ENCODE measurements at places on chromosomes 1 and 21. TPM values are rescaled to one million over a fixed set of nuclear protein-coding genes. Genes with fewer than 3 reads are reported as not detected.

AADACL4 gene
- total RNA-seq = not detected

RAB3B gene
- 10.4 TPM for total RNA-seq

KIAA1614 gene
- 1.2 TPM for total RNA-seq

OR2T33 gene
- total RNA-seq = not detected

SMCP gene
- not detected for total RNA-seq

CCNL2 gene
- total RNA-seq = 44.2 TPM

LIN28A gene
- not detected for total RNA-seq

SLAMF6 gene
- not detected for total RNA-seq

RPE65 gene
- total RNA-seq = not detected

AMY2A gene
- not detected for total RNA-seq

DNALI1 gene
- total RNA-seq = not detected

IGSF5 gene
- not detected for total RNA-seq

OR2L13 gene
- not detected for total RNA-seq

SPATA45 gene
- not detected for total RNA-seq

HMGCL gene
- 11.5 TPM for total RNA-seq

STK40 gene
- 10.5 TPM for total RNA-seq

BEST4 gene
- total RNA-seq = 0.26 TPM

MYOG gene
- total RNA-seq = not detected

KIF21B gene
- total RNA-seq = 2.4 TPM

BSND gene
- total RNA-seq = not detected

GPR52 gene
- not detected for total RNA-seq

PGBD2 gene
- total RNA-seq = 4.1 TPM

CD84 gene
- total RNA-seq = not detected

PADI2 gene
- total RNA-seq = 1.1 TPM

AMPD1 gene
- total RNA-seq = not detected

C1QA gene
- not detected for total RNA-seq

ACKR1 gene
- total RNA-seq = not detected

AMIGO1 gene
- total RNA-seq = 1.6 TPM

CHIA gene
- total RNA-seq = not detected

KDF1 gene
- total RNA-seq = not detected

LCE6A gene
- total RNA-seq = not detected

LAD1 gene
- total RNA-seq = 1.1 TPM

WDR26 gene
- 34.5 TPM for total RNA-seq

VWA5B1 gene
- not detected for total RNA-seq

LCE1A gene
- not detected for total RNA-seq

TMCO1 gene
- 210 TPM for total RNA-seq

SIM2 gene
- 9.2 TPM for total RNA-seq

SLC1A7 gene
- total RNA-seq = not detected
